ENCODE measurements at places on chromosomes 13 and 19. TPM values are rescaled to one million over a fixed set of nuclear protein-coding genes. Genes with fewer than 3 reads are reported as not detected.

DNA sequence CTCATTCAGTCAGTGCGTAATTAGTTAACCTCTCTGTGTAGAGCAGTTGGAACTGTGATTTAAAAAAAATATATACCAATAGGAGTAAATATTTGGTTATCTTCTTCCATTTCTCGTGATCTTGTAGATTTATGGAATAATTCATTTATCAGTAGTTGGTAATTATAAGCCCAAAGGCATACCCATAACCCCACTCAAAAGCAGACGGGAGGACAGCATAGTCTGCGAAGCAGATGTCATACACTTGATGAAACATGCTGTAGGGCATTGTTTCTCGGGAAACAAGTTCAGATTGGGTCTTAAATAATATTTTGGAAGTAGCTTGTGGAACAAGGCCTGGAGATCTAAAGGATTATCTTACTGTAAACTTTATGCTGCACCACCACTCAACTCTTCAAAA lies 119.7 kb downstream of the FRY start:
- DNase-seq: no peak

- no peak for DNase-seq
These were observed 5.8 kb downstream of the PLPPR3 start for GRCh38 chr19:815775-816499.

- no peak for DNase-seq
These were observed 409 bp downstream of the FOSB start for GRCh38 chr19:45468159-45468651.

DNA sequence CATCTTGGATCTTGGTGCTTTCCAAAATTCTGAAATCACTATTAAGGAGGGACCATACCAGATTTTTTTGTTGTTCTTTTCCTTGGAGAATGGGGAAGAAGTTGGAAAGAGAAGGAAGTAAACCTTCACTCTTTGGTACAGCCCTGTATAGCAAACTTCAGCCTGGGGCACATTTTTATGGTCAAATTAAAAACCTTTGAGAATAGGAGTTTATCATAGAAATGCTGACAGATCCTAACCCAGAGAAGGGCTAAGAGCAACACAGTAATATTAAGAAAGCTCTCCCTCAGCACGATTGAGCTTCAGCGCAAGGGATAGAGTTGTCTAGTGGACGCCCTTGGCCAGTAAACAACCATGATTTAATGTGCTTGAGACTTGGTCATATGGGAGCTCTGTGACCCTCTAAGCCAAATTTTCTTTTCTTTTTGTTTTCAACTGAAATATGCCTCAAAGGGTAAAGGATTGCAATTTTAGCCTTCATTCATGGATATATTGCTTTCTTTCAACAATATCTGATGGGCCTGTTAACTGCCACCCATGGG lies 294.3 kb upstream of the MAB21L1 start:
- no peak for DNase-seq

GRCh38 chr19:18290302-18291018 lies 9.0 kb upstream of the JUND start:
- no peak for DNase-seq

DNA sequence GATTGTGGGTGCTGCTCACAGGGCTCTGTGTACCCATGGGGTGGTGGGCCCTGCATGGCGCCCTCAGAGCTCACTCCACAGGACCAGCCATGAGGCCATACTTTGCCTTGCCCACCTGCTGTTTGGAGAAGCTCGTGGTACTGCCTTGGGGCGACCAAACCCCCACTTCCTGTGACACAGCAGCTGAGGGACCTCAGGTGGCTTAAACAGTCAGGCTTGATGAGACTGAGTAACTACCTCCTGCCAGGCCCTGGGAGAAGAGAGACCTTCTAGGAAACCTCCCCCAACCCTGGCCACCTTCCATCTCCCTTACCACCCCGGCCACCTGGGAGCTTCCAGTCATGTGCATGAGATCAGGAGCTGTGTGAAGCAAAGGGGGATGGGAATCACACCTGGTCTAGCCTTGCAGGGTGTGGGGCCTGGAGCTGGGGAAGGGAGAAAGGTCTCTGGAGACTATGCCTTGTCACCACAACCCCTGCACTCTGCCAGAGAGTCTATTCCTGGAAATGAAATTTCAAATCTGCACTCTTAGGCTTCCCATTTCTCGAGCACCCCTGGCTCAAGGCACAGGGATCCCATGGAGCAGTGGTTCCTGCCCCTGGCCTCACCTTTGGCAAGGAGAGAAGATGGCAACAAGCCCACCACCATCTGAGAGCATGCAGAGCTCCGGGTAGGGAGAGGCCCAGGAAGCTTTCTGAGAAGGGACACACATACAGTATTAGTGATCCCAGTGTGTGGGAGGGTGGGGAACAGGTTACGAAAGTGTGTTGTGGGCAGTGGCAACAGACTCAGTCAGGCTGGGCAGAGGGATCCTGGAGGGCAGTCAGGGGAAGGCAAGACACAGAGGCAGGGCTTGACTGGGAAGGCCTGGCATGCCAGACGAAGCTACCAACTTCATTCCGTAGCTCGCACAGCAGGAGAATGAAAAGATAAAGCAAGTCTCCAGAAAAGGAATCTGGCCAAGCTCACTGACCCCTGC lies 125.0 kb downstream of the URI1 start:
- DNase-seq: no peak

DNA sequence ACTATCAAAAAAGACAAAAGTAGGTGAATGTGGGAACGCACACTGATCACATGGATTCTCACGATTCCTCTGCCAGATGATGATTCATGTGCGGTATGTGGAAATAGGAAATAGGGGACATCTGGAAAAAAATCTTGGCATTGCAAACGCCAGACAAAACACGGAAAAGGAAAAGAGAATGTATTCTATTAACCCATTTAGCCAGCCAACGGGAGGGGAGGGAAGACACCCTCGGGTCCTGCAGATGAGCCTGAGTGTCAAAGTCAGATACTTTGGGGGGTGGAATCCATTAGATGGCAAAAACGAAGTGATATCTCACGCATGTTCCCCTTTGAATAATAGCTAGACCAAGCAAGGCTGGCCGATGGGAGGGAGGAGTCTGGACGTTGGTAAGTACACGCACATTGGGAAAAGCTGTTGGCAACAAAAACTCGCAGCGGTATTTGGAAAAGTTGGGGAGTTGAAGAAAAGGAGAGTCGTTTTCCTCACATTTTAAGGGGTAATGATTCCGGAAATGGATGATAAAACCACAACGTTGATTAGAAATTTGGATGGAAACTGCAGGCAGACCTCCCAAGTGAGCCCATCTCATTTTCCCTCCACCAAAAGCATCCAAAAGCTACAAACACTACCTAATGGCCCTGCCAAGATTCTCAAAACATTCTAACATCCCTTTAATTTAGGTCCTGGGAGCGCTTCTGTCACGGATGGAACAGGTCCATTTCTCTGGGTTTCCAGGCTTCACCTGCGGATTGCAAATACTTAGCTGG lies 73.6 kb downstream of the COL4A1 start:
- peak; percentile 67 for DNase-seq

- no peak for DNase-seq
These were observed 10.4 kb downstream of the NUDT19 start for GRCh38 chr19:32702010-32702409.

DNA sequence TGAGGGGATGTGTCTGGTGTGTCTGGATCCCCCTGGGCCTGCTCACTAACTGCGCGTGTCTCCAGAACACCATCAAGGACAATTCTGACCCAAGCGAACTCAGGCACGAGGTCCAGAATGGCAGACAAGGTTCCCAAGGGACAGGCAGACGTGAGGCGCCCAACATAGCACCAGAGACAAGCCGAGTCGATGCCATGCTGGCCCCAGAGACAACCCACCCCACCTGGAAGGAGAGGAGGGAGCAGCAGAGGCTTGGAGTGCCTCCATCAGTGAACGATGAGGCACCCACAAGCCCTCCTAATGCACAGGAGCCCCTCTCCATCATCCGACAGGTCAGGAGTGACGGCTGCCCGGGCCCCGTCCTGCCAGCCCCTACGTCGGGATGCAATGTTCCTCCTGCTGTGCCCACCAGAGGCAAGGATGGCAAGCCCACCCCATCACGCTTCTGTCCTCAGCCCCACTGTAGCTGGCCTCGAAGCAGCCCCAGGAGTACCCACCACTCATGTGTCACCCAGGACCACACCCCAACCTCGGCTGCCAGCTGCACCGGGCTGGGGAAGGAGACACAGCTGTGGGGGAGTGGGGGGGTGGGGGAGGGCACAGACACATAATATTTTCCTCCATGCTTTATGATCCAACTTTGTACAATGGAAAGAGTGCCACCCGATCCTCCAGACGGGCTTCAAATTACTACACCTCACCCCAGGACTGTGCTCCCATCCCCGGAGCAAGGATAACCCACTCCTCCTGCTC lies 11.8 kb downstream of the AP3D1 start:
- no peak for DNase-seq

DNA sequence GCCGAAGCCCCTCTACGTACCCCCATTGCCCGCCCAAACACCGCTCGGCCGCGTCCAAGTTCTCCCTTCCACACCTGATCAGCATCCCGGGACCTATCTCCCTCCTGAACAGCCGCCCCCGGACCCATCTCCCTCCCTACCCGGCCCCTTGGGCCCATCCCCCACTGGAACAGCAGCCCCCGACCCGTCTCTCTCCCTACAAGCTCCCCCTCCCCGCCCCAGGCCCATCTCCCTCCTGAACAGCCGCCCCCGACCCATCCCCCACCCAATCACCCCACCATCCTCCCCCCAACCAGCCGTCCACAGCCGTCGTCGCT lies 610 bp downstream of the ZSCAN1 start:
- DNase-seq: no peak

GRCh38 chr13:27678306-27679040 lies 56.8 kb downstream of the POLR1D start:
- DNase-seq: no peak

DNA sequence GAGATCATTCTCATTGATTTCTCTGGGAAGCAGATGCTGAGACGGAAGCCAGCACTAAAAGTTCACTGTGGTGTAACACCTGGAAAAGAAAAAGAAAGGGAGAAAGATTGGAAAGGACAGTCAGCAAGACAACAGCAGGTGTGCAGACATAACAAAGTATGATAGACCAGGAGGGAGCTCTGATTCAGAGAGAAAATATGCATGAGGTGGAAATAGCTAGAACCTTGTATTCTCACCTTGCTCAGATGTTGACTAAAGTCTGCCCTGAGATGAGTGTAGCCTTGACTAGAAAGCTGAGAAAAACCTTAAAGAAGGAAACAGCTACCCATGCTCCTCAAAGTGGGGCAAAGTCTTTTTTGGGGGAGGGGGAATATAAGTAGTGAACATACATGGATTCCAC lies 1711.8 kb downstream of the EFNB2 start:
- DNase-seq: no peak

GRCh38 chr19:29303069-29303718 lies 90.2 kb upstream of the UQCRFS1 start:
- DNase-seq: no peak

GRCh38 chr19:30584090-30584489 lies 211.9 kb downstream of the ZNF536 start:
- DNase-seq: no peak

DNA sequence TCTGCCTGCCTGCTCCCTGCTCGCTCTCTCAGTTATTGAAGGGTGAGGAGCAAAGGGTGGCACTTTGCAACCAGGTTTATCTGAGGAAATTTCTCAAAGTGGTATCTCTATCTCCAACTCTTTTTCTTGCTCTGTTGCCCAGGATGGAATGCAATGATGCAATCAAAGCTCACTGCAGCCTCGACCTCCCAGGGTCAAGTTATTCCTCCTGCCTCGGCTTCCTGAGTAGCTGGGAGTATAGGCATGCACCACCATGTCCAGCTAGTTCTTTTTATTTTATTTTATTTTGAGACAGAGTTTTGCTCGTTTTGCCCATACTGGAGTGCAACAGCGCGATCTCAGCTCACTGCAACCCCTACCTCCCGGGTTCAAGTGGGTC lies 4.9 kb downstream of the ACTMAP start:
- peak; percentile 24 for DNase-seq

GRCh38 chr19:55319785-55320184 lies 5.4 kb downstream of the TMEM150B start:
- DNase-seq: no peak

- DNase-seq: no peak
These were observed 20.4 kb downstream of the RBM26 start for GRCh38 chr13:79385694-79386093.

The ITM2B gene
- 341 TPM for polyA plus RNA-seq

The ZNF266 gene
- polyA plus RNA-seq: 21.3 TPM

The IGFL4 gene
- polyA plus RNA-seq: not detected

The WTIP gene
- 32.1 TPM for polyA plus RNA-seq

The CEACAM3 gene
- not detected for polyA plus RNA-seq

The SLC17A7 gene
- 0.02 TPM for polyA plus RNA-seq

The BAX gene
- 110 TPM for polyA plus RNA-seq

The PSG2 gene
- 1.0 TPM for polyA plus RNA-seq

The LCP1 gene
- polyA plus RNA-seq: not detected

Measured in AG04450 (cell line).